ENCODE measurements at places on chromosomes 6 and 20.

DNA sequence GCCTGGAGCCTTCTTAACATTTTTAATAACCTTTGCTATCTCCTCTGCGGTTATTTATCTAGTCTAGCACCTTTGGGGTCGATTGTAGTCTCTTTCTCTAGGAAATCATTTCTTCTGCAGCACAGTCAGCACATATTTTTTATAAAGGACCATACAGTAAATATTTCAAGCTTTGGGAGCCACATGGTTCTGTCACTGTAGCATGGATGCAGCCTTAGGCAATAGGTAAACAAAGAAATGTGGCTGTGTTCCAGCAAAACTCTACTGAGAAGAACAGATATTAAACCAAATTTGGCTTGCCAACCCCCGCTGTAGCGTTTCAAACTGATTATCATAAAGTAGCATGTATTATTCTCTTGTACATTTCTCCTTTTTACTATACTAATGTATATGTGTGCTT lies 95.7 kb downstream of the SLC23A2 start:
- no peak for DNase-seq

DNA sequence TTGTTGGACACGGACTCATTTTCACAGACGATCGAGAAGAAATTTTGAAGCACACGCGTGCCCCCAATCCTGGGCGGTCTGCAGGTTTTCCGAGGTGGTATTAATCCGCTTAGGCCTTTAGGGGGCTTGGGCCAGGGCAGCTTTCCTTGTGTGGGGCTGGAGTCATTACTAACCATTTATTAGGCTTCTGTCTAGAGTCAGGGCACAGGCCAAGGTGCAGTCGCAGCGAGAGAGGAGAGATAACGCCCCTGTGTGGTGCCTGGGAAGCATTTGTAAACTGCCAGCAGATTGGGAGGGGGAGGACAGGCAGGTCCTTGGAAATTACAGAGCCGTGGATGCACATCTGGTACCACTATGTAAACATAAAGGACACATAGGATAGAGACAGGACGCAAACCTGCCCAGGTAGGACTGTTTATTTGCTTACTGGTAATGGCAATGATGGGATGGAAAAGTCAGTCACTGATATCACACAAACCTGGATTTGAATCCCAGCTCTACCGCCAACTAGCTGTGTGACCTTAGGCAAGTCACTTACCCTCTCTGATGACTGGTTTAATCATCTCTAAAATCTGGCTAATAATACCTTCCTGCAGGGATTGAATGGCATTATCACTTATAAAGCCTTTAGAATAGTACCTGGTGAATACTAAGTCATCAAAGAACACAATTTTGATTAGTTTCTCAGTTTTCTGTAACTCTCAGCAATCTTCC lies 76.4 kb downstream of the TMEM242 start:
- no peak for DNase-seq

GRCh38 chr6:13390658-13391057 lies 62.3 kb upstream of the TBC1D7 start:
- DNase-seq: no peak

- DNase-seq: no peak
Measured at GRCh38 chr6:148464319-148465010, 121.8 kb downstream of the SASH1 start.

DNA sequence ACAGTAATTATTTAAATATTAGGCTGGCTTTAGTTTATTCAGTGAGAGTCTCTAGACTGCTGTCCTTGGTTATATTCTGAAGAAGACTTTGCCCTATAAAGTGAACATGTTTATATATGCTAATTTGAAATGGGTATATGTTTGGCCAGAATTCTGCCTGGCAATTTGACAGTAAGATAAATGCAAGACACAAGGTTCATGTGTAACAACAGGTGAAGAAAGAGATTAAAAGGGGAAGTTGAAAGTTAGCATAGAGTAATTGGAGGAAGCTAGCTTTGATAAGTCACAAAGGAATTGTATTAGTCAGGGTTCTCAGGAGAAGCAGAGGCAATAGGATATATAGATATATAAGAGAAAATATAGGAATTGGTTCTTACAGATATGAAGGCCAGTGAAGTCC lies 191.4 kb downstream of the CENPW start:
- no peak for DNase-seq

DNA sequence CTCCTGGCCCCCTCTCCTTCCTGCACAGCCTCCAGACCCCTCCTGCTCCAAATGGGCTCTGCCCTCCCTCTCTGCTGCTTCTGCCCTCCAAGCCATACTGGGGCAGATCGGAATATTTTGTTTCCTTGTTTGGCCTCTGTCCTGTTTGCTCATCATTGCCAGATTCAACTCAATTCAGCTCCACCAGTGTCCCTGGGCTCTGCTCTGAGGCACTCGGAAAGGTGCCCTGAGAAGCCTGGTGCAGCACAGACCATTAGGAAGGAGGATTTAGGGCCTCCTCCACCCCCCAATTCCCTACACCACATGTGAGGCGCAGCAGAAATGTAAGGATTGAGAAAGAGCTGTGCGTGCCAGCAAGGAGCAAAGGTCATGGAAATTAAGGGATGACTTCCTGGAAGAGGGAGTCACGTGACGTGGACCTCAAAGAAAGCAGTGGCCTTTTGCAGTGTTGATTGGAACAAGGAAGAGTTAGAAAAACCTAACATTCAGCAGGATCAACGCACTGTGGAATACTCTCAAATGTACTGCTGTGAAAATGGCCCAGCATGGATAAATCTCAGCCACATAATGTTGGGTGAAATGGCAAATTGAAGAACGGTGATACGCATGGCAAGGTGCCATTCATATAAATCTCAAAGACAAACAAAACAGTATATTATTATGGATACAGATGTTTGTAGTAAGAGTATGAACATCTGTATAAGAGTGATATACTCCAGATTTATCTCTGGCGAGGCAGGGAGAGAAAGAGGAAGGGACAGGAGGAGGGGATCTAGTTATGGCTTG lies 229.5 kb upstream of the RNF24 start:
- DNase-seq: no peak

DNA sequence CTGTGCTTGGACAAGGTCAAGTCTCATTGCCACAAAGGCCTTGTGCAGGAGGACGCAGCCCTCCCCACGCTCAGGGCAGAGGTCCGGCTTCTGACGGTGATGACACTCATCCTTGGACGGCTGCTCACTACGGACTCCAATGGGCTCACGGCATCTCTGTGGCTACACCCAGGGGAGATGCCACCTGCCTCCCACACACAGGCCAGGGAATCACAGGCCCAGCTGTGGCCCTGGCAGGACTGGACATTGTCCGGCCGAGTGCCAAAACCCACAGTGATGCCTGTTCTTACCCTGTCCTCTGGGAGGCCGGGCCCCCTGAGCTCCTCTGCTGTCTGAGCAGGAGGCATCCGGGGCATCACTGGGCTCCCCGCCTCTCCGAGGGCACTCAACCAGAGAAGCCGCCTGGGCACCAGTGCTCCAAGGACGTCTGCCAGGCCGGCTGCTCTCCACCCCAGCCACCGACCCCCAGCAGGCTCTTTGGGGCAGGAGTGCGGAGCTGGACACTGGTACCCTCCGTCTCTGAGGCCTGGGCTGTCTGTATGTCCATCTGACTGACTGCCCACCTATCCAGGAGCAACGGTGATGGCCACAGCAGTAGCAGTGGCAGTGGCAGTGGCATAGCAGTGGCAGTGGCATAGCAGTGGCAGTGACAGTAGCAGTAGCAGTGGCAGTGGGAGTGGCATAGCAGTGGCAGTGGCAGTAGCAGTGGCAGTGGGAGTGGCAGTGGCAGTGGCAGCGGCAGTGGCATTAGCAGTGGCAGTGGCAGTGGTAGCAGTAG lies 1.9 kb downstream of the RBBP8NL start:
- no peak for DNase-seq

DNA sequence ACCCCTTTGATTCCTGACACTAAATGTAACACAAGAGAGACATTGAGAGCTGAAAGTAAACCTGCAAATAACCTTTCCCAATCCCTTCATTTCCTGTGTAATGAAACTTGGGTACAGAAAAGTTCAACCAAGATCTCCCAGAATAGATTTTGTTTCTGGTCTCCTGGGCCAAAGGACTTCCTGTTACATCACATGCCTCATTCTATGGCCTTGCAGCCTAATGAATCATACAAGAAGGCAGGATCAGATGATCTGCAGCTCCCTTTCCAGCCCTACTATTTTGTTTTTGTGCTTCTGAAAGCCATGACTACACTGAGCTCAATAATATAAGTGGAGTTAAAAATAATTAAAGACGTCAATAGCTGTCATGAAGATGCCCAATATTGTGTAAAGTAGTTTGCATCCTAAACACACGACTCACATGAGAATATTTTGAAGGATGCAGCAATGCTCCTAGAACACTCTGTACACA lies 73.4 kb upstream of the NOX3 start:
- DNase-seq: no peak

DNA sequence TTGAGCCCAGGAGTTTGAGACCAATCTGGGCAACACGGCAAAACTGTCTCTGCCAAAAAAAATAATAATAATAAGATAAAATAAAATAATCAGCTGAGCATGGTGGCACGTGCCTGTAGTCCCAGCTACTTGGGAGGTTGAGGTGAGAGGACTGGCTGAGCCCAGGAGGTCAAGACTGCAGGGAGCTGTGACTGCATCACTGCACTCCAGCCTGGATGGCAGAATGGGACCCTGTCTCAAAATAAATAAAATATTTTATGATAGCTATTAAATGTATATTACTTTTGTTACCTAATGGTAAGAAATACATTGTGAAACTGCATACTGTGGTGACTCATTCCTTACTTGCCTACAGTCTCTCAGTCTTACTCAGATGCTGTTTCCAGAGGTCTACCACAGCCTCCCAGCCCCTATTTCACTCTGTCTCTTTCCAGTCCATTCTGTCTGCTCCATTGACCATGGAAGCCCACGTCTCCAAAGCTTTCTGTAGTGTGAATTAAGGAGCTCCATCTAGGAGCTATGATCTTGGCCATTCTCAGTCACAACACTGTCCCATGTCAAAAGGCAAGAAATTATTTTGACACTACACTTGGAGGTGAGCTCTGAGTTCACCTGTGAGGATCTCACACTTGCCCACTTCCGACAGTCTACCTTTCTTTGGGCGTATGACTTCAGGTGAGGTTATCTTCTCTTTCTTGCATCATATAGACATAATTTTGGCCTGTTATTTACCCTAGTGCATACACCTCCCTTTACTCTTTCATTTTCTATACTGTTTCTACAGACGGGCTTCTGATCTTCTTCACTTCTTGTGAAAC lies 22.4 kb upstream of the SNX9 start:
- DNase-seq: no peak

- no peak for DNase-seq
Measured at GRCh38 chr20:42686057-42686456, 503.6 kb downstream of the PTPRT start.

GRCh38 chr6:1136415-1136774 lies 175.5 kb upstream of the FOXQ1 start:
- DNase-seq: no peak

GRCh38 chr20:62921119-62921687 lies 5.1 kb downstream of the DIDO1 start:
- no peak for DNase-seq

- DNase-seq: no peak
Measured at GRCh38 chr20:36462440-36463211, 78.7 kb upstream of the MYL9 start.

GRCh38 chr6:127342296-127342945 lies 988 bp downstream of the ECHDC1 start:
- no peak for DNase-seq

Data from 8988T (cell line).